ENCODE measurements at places on chromosomes 4 and X. TPM values are rescaled to one million over a fixed set of nuclear protein-coding genes. Genes with fewer than 3 reads are reported as not detected.
A peak's percentile ranks its signal among the peaks of the same experiment; 100 is the strongest.

CFI gene
- total RNA-seq, result 21.5 TPM

- DNase-seq, result peak; percentile 64
Measured at GRCh38 chr4:126794363-126794762, 838.4 kb upstream of the INTU start.

DNA sequence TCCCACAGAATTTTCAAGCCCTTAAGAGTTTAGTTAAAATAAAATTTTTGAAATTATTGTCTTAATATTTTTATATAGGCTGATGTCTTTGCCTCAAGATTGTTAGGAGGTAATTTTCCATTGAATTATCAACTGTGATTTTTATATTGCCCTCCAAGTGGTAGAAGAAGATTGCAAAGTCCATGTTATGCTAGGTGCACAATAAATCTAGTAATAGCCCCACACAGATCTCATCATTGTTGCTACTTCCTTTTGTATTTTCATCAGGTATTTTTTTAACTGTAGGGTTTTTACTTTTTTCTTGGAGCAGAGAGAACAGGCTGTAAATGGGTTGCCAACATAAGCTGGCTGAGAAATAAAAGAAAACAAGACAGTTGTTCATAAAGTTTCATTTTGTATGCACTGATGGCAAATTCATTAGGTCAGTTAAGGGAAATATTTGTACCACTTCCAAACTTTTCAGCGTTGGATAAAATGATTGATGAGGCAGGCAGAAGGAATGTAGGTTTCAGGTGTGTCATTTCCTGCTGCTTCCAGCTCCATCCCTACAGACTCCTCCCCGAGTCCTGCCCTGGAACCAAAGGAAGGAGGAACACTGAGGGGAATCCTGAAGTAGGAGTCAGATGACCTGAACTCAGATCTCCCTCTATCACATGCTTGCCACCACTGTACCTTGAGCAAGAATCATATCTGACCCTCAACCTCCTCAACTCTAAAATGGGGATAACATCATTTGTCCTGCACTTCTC lies 105.5 kb downstream of the PRRG1 start:
- DNase-seq, result peak; percentile 82

DNA sequence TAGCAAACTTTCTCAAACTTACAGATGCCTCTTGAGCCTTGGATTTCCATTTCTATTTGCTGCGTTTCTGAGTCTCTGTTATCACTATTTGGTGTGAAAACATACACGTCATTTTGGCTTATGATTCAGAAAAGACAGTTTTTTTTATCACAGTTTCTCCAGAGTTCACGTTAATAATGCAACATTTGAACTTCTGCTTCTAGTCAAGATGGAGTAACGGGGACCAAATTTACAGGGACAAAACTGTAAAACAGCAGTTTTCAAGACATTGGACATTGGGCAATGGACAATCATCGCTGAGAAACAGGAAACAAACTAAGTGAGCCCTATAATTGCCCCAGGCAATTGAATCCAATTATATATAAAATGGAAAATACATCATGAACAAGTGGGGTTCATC lies 36.2 kb upstream of the TASL start:
- no peak for DNase-seq

GRCh38 chr4:77861495-77861894 lies 1.1 kb upstream of the MRPL1 start:
- no peak for DNase-seq

Measured in mammary epithelial cell (primary cell).